ENCODE measurements at places on chromosomes 11 and 22. TPM values are rescaled to one million over a fixed set of nuclear protein-coding genes. Genes with fewer than 3 reads are reported as not detected.
A peak's percentile ranks its signal among the peaks of the same experiment; 100 is the strongest.

- no peak for DNase-seq
These were observed 9.1 kb downstream of the NRXN2 start for GRCh38 chr11:64713781-64714363.

DNA sequence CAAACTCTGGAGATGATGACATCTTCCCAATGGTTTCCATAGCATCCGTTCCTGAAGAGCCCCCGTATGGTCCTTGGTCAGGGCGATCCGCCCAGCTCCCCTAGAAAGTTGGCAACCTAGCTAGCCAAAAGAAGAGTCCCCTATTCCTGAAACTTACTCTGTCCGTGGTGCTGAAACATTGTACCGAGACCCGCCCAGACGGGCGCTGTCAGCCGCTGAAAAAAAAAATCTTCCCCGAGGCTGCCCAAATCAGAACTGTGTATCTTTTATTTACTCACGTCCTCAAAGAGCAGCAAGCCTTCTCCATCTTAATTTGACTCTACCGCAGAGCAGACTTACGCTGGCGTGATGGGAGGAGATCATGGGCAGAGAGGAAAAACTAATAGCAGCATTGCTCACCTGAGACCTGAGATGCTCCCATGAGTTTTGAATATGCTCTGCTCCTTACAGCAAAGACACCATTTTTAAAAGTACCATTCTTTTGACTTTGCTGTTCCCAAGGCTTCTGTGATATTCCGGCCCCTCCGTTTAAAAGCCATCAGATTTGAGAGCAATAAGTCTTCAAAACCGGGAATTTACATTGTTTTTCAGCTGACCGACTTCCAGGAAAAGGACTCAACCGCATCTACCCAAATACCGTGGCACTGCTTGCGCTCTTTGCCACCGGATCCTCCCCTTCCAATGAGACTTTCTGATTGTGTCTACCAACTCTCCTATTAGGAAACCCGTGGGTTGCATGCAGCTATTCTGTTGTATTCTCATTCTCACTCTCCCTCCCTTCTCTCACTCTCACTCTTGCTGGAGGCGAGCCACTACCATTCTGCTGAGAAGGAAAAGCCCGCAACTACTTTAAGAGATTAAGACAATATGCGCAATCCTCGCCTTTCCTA lies at the start of gene SLC17A6:
Gene SLC17A6, plus strand, starts transcription at position 786 of the 890 bp plus-strand sequence. CDS start 153 bp downstream, outside the sequence.
- peak; percentile 67 for DNase-seq

- DNase-seq: no peak
These were observed 1.9 kb downstream of the RDX start for GRCh38 chr11:110294509-110294908.

GRCh38 chr11:63369165-63369970 lies at the start of gene SLC22A9:
TSS of gene SLC22A9 (plus strand) at chr11:63369785. CDS start at chr11:63370057, 272 bp downstream.
- DNase-seq: no peak

- DNase-seq: no peak
These were observed 117.5 kb downstream of the SPATA19 start for GRCh38 chr11:133727774-133728173.

DNA sequence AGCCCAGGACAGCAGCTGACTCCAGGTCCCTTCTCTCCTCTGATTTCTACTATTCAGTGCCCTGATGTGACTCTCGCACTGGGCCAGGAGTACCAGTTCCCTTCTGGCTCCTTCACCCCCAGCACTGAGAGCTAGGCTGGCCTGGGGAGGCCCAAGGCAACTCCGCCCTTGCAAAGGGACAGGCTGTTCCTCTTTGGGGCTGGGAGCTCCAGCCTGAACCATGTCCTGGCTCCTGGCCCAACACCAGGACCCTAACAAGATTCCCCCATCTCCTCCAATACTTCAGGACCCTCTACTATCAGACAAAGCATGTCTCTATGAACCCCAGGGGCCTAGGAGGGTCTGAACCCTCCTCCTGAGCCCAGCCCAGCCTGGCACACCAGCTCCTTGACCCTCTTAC lies 12.5 kb downstream of the CREB3L1 start:
- DNase-seq: no peak

- DNase-seq: no peak
These were observed 182.8 kb downstream of the C11orf87 start for GRCh38 chr11:109604481-109605400.

- DNase-seq: no peak
These were observed 1.3 kb downstream of the PARVB start for GRCh38 chr22:44025171-44026065.

ROBO4 gene
- 28.8 TPM for total RNA-seq
